ENCODE measurements at places on chromosomes 16 and 17.

GRCh38 chr16:22194707-22195444 lies 11.2 kb upstream of the EEF2K start:
- DNase-seq = peak; percentile 71

- DNase-seq = no peak
These were observed 10.9 kb downstream of the MRM1 start for GRCh38 chr17:36612323-36612722.

DNA sequence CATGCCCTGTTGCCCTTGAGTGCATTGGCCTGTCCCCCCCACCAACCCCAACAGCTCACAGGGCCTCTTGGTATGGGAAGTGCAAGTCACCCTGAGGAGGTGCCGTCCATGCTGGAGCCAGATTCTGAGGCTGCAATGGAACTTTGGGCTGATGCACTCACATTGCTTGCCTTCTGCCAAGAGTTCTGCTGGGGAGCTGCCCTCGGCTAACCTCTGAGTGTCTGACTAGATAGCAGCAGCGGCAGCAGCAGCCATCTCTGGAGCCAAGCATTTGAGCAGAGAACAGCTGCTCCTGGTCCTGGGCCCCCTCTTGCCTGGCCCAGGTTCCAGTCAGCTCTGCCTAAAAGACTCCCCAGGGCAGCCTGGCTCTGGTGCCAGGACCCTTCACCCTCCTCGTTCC lies 61.5 kb downstream of the GNAO1 start:
- no peak for DNase-seq

DNA sequence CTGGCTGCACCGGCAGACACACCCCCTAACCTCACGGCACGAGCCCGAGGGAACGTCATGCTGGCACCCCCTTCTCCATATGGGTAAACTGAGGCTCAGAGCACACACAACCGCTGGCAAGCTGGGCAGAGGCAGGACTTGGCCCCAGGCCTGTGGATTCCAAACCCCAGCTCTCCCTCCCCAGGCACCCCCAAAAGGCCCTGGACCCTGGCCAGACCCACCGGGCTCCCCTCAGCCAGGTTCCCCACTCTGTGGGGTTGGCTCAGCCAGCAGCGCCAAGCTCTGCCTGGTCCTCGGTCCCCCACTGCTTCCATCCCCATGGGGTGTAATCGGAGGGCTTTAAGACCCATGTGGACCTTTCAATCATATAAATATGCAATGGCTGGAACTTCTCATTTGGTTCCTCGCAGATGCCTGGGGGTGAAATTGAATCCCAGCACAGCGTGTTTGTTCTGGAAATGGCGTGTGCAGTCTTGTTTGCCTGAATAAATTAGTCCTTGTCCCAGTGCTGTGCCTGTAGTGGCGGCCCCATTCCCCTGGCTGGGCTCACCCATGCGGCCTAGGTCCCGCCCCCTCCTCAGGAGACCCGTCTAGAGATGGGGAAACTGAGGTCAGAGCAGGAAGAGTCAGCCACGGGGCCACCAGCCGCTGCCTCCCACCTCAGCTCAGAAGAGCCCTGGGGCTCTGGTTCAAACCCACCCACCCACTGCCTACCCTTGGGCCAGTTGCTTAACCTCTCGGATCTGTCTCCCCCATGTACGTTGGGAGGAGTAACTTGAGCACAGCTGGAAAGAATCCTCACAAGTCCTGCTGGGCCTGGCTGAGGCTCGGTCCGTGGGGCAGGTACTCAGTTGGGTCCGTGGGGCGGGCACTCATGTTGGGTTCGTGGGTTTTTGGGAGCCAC lies 57.3 kb downstream of the ZFPM1 start:
- no peak for DNase-seq

- DNase-seq = no peak
These were observed 5.2 kb upstream of the RAB5C start for GRCh38 chr17:42159796-42160530.

- no peak for DNase-seq
These were observed 23.7 kb downstream of the NUDT7 start for GRCh38 chr16:77745972-77746371.

DNA sequence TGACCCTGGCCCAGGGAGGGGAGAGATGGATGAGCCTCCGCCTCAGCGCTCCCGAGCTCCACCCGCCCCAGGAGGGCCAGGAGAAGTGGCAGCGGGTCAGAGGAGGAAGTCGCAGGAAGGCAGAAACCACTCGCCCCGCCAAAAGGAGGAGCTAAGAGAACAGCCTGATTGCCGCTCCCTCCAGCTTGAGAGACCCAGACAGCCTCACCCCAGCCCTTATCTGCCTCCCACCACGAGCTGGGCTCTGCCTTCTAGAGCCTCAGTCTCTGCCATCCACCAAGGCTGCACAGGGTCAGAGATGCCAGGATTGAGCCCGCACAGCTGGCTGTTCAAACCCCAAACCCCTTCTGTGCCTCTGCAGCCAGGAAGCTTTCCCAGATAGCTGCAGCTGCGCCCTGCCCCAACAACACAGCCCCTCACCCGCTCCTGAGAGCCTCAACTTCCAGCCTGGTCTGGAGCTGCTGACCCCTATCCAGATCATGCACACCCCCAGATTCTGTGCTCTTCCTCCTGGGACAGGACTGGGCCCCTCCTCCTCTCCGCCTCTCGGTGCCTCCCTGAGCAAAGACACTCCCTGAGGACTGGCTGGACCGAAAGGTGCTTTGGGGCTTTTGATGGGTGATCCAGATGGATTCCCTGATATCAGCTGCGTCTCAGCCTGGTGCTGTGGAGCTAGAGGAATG lies 1.0 kb upstream of the ATP2A3 start:
- DNase-seq = peak; percentile 74

DNA sequence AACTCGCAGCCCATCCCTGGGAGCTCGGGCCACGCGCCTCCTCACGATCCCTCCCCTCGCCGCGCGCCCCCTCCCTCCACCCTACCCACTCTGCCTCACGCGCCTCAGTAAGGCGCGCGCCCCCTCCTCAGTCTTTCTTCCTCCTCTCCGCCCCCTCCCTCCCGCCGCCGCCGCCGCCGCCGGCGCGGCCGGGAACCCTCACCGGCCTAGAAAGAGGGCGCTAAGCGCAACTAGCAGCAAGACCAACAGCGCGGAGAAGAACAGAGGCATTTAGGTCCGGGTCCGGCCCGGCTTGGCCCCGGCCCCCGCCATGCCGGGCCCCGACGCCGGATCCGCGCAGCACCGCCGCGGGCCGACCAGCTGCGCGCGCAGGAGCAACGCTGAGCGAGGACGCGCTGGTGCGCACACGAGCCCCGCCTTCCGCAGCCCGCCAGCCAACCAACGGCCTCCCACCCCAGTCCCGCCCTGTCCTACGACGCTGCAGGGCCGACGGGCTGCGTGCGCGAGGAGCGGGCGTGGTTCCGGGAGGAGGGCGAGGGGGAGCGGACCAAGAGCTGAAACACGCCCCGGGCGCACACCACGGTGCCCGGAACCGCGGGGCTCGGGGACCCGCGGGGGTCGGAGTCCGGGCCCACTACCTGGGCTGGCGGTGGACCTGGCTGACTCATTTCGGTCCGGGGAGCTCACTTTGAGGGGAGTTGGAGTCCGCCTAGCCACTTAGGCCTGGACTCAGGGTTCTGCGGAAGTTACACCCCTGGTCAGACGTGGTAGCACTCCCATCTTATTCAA lies at the start of gene BLTP2:
Gene BLTP2, minus strand, starts transcription at position 372 of the 789 bp plus-strand sequence. Its CDS starts 102 bp downstream, at position 270.
- peak; percentile 96 for DNase-seq

DNA sequence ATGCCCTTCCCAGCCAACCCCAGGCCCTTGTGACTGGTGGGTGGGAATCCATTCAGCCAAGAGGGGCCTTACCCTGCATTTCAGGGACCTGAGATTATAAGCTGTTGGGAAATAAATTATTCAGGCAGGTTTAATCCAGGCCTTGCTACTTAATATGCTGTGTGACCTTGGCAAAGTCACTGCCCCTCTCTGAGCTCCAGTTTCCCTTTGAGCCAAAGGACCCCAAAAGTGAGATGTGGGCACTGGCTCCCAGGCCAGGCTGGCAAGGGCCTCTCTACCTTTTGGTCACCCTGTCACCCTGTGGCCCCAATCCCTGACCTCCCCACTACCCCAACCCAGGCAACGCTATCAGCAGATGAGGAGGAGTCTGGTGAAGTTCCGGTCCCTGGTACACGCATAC lies 33.9 kb downstream of the MYO15A start:
- DNase-seq = no peak

DNA sequence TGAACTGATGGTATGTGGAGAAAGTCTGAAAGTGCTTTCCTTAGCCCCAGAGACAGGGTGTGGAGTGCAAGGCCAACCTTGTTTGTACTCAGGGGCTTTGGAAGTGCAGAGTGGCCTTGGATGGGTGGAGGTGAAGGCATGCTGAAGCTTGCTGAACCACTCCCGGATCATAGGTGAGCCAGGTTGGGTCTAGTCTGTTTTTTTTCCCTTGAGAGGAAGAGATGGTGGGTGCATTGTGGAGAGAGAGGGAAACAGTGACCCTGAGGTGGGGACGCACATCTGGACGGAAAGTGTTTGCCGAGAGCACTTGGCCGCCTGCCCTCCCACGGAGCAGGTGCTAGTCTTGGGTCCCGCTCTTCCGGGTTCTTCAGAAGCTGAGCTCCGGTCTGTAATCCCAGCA lies 12.5 kb downstream of the ABAT start:
- DNase-seq = no peak

DNA sequence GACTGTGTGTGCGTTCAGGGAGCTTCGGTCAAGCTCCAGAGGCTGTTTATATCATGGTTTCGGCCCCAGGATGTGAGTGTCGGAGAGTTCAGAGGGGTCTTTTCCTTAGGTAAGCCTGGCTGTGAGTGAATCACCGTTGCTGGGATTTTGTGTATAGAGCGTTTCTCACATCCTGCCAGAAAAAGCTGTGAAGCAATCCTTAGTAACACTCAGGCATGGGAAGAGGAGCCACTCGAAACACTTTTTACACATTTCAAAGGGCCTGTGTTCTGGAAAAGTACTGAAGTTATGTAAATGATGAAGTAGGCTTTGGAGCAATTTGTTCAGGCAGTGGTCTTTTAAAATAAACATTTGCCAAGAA lies 662 bp downstream of the PGS1 start:
- DNase-seq = no peak

DNA sequence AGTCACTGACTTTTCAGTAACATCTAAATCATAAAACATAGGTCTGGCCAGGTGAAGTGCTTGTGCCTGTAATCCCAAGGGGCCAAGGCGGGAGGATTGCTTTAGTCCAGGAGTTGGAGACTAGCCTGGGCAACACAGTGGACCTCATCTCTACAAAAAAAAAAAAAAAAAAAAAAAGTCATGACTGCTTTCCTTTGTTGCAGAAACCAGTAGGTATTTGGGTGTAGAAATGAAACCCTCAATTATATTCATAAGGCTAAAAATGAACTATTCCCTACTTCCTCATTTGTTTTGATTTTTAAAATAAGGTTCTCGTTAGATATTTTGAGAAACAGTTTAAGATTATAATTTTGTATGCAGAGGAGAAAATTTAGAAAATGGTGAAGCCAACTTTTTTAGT lies 26.0 kb downstream of the PITPNC1 start:
- DNase-seq = no peak

- no peak for DNase-seq
These were observed 48.5 kb downstream of the SNX11 start for GRCh38 chr17:48155889-48156611.

DNA sequence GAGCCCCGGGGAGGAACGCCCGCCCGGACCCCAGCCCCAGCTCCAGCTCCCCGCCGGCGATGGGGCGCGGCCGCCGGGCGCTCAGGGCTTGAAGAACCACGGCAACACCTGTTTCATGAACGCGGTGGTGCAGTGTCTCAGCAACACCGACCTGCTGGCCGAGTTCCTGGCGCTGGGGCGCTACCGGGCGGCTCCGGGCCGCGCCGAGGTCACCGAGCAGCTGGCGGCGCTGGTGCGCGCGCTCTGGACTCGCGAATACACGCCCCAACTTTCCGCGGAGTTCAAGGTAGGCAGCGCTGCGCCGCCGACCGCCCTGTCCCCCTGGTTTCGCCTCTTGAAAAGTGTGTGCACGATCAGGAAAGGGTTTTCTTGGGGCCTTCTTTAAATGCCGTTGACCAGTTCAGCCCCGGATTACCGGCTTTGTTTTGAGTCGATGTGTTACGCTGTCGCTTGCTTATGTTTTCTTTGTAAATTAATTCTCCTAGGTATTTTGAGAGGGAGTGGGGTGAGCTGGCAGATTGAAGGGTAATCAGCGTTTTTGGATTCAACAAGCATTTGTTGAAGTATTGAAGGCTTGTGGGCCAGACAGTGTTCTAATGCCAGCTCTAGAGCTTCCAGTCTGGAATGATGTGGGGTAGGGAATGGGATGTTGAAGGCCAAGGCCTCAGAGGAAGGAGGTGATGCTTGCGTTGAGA lies 681 bp downstream of the USP43 start:
- DNase-seq = no peak
